ENCODE measurements at places on chromosomes 11 and 22. TPM values are rescaled to one million over a fixed set of nuclear protein-coding genes. Genes with fewer than 3 reads are reported as not detected.

TRPM5 gene
- not detected for polyA plus RNA-seq

SLC22A9 gene
- not detected for polyA plus RNA-seq

CCDC116 gene
- not detected for polyA plus RNA-seq

- no peak overlapping the region for H3K27ac ChIP-seq
- H3K27me3 ChIP-seq: no peaks in the 10 kb centered on the region
- H3K36me3 ChIP-seq: no peaks in the 10 kb centered on the region
Measured at GRCh38 chr11:71096751-71097388, 155.5 kb downstream of the SHANK2 start.

DNA sequence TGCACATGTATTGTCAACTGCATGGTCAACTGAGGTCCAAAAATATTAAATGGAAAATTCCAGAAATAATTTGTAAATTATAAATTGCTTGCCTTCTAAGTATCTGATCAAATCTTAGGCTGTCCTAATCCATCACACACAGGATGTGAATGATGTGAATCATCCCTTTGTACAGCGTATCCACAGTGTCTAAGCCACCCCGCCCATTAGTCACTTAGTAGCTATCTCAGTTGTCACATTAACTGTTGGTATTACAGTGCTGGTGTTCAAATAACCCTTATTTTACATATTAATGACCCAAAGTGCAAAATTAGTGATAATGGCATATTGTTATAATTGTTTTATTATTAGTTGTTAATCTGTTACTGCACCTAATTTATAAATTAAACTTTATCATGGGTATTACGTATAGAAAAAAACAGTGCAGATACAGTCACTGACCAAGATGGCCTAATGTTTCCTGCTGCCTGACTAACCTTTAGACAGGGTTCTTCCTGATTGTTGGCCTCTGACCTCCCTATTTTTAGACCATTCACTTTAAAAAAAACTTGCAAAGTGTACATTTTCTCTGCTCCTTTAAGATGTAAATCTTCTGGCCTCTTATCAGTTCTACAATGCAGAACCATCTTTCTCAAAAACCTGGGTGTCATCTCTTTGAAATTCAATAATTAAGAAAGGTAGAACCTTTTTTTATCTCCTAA, 2.9 kb upstream of the SVIP start:
- H3K4me3 ChIP-seq: no peak overlapping the region
- peaks cover 18% of the 10 kb centered on the region for H3K4me1 ChIP-seq
- no peaks in the 10 kb centered on the region for H3K27me3 ChIP-seq
- no peak for DNase-seq

GRCh38 chr22:47124961-47125360, 362.5 kb downstream of the TBC1D22A start:
- H3K27me3 ChIP-seq: no peaks in the 10 kb centered on the region
- no peak for DNase-seq
- no peak overlapping the region for H3K4me3 ChIP-seq
- no peaks in the 10 kb centered on the region for H3K36me3 ChIP-seq

- H3K36me3 ChIP-seq: no peaks in the 10 kb centered on the region
- DNase-seq: no peak
- H3K27me3 ChIP-seq: no peaks in the 10 kb centered on the region
- H3K4me1 ChIP-seq: peaks cover 9% of the 10 kb centered on the region
- no peak overlapping the region for H3K4me3 ChIP-seq
- no peak overlapping the region for H3K27ac ChIP-seq
Measured at GRCh38 chr22:47092896-47093311, 330.5 kb downstream of the TBC1D22A start.

DNA sequence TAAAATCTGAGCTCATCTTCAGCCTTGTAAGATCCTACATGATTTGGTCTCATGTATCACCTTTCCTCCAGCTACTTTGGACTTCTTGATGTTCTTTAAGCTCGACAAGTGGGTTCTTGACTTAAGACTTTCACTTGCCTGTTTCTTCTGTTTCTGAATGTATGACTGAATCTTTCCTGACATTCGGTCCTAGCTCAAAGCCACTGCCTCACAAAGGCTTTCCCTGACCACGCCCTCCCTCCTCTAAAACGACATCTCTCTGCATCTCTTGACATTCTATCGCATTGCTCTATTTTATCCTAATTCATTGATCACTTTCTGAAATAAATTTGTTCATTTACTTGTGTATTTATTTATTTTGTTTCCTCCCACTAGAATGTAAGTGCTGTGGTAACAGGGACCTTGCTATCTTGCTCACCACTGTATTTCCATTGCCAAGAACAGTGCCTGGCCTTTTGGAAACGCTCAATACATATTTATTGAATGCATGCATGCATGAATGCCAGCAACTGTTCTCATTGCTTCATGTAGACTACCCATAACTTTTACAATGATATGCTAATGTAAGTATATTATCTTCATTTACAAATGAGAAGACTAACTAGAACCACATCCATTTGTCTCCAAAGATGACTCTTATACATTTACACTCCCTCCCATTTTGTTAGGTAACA, 43.0 kb downstream of the LMO2 start:
- H3K4me3 ChIP-seq: no peak overlapping the region
- H3K27me3 ChIP-seq: peaks cover 14% of the 10 kb centered on the region
- no peak for DNase-seq
- H3K27ac ChIP-seq: no peak overlapping the region

- H3K27me3 ChIP-seq: peaks cover 8% of the 10 kb centered on the region
- DNase-seq: peak; percentile 54
- H3K4me3 ChIP-seq: peak within 1 kb of the TSS; percentile 68
- peaks cover 9% of the 10 kb centered on the region for H3K4me1 ChIP-seq
- H3K36me3 ChIP-seq: no peaks in the 10 kb centered on the region
Measured at GRCh38 chr11:5808500-5809121, at the start of gene OR52N2. TSS of gene OR52N2 (plus strand) at chr11:5808924. CDS start at chr11:5820336, 11,412 bp downstream.

DNA sequence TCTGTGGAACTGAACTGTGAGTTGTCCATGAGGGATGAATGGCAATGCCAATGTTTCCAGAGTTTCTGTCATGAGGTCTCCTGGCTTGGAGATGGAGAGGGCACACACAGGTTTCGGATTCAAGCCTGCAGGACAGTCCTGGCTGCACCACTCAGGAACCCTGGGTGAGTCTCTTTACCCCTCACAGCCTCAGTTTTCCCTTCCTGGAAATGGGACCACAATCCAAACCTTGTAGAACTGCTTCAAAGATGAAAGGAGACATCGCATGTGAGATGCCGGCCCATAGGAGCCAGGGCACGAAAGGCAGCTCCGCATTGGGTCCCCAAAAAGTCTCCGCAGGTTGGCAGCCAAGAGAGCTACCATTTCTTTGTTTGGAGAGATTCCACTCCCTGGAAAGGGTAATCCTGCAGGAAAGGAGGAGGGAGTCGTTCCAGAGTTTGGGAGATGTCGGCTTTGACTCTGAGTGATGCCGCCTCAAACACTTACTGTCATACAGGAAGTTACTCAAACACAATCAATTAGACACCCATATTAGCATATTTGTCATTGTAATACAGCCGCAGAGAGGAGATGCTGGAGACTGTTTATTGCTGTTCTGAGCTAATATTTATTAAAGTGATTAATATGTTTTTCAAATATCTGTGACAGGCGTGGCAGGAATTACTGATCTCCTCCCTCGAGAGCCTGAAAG, 318.3 kb downstream of the MN1 start:
- no peaks in the 10 kb centered on the region for H3K4me1 ChIP-seq
- DNase-seq: no peak
- H3K36me3 ChIP-seq: no peaks in the 10 kb centered on the region
- H3K27ac ChIP-seq: no peak overlapping the region
- no peak overlapping the region for H3K4me3 ChIP-seq
- H3K27me3 ChIP-seq: no peaks in the 10 kb centered on the region

DNA sequence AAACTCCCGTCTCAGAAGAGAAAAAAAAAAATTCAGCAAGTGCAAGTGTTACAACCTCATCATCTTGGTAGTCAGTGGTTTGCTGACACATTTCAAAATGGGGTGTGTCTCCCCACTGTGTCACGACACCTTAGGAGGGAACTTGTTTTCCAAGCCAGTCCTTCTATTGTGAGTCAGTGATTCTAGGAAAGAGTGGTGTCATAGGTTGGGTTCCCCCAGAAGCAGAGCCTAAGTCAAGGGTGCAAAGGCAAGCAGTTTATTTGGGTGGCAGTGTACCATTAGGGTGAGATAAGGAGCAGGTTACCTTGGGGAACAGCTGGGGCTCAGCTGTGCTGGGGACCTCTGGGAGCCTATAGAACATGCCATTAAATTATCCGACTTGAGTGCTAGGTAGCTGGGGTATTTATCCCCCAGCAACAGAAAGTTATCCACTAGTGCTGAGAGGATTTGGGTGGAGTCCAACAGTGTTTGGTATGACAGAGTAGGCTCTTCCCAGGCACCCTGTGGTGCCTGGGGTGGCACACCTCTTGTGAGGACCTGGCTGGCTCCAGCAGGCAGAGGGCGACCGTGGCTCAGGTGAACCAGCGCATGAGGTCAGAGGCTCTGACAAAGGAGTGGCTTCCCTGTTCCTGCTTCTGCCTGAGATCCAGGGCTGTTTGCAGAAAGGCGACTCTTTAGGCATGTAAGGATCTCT, 41.7 kb downstream of the KIAA1671 start:
- DNase-seq: no peak
- H3K27ac ChIP-seq: no peak overlapping the region
- no peaks in the 10 kb centered on the region for H3K4me1 ChIP-seq
- no peaks in the 10 kb centered on the region for H3K36me3 ChIP-seq

- no peak for DNase-seq
- no peaks in the 10 kb centered on the region for H3K27me3 ChIP-seq
- H3K4me3 ChIP-seq: no peak overlapping the region
- H3K36me3 ChIP-seq: no peaks in the 10 kb centered on the region
- no peaks in the 10 kb centered on the region for H3K4me1 ChIP-seq
- H3K27ac ChIP-seq: no peak overlapping the region
Measured at GRCh38 chr11:132674151-132674550, 858.1 kb downstream of the OPCML start.

DNA sequence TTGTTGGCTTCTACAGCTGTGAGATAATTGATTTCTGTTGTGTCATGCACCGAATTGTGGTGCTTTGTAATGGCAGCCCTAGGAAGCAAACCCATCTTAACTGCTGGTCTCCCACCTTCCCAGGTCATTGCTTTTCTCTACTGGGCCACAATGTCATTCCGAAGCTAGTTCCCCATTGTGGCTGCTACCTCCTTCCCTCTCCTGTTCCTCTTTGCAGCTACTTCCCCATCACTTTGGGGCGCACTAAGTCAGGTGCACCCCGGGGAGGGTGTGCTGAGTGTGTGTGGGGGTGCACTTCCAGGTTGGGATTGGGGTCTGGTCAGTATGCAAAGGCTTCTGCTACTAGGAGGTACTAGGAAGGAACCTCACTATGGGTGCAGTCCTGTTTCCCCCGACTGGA, 109.3 kb downstream of the ST3GAL4 start:
- no peak overlapping the region for H3K27ac ChIP-seq
- DNase-seq: no peak
- no peaks in the 10 kb centered on the region for H3K36me3 ChIP-seq
- peaks cover 38% of the 10 kb centered on the region for H3K4me1 ChIP-seq
- H3K27me3 ChIP-seq: no peaks in the 10 kb centered on the region
